Body of pancreas (tissue), 4 donors: ENCODE measurements at places on chromosomes 2 and 18.

DNA sequence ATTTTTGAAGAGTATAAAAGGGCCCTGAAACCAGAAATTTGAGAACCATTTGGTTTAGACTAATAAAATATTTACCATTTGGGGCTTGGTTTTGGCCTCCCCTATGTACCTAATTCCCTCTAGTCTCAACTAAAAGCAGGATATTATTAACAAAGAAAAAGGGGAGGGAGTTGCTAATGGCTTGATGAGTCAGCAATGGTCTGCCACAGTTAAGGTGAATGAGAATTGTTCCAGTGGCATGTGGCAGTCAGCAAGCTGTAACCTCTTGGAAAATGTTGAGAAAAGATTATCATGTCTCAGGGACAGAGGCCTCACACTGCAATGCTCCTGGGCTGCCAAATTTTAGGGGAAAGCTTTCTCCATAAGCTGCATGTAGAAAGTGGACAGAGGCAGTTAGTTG is 20.1 kb upstream of the SLC39A10 start:
- H3K27me3 ChIP-seq = no peaks in the 10 kb centered on the region
- H3K27ac ChIP-seq = no peak overlapping the region

DNA sequence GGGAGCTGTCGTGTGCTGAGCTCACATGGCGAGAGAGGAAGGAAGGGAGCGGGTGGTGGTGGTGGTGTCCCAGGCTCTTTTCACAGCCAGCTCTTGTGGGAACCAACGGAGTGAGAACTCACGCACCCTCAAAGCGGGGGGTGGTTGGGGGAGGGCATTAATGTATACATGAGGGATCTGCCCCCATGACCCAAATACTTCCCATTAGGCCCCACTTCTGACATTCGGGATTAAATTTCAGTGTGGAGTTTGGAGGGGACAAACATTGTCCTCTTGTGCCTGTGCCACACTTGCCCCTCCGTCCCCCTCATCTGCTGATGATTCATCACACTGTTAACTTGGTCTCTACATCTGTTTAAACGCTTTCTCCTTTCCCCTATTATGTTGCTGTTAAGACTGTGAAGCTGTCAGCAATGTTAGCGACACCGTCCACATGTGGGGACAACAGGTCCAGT is 22.5 kb downstream of the INPP4A start:
- H3K27ac ChIP-seq = no peak overlapping the region
- peaks cover 23% of the 10 kb centered on the region for H3K4me1 ChIP-seq
- H3K27me3 ChIP-seq = no peaks in the 10 kb centered on the region
- DNase-seq = no peak

- peak; percentile 8 for DNase-seq
- no peaks in the 10 kb centered on the region for H3K4me1 ChIP-seq
- H3K27me3 ChIP-seq = no peaks in the 10 kb centered on the region
- no peak overlapping the region for H3K4me3 ChIP-seq
- H3K27ac ChIP-seq = peak overlapping the region; percentile 68
- no peaks in the 10 kb centered on the region for H3K36me3 ChIP-seq
Observed at GRCh38 chr2:120766470-120767351, 31.0 kb downstream of the GLI2 start.

- no peak overlapping the region for H3K4me3 ChIP-seq
- no peaks in the 10 kb centered on the region for H3K4me1 ChIP-seq
- H3K27me3 ChIP-seq = no peaks in the 10 kb centered on the region
- no peaks in the 10 kb centered on the region for H3K36me3 ChIP-seq
Observed at GRCh38 chr18:58618822-58619595, 9.9 kb downstream of the ALPK2 start.

- H3K36me3 ChIP-seq = no peaks in the 10 kb centered on the region
- no peaks in the 10 kb centered on the region for H3K4me1 ChIP-seq
- H3K4me3 ChIP-seq = no peak overlapping the region
- no peak overlapping the region for H3K27ac ChIP-seq
- no peaks in the 10 kb centered on the region for H3K27me3 ChIP-seq
Observed at GRCh38 chr2:224151161-224151560, 112.1 kb upstream of the SERPINE2 start.

DNA sequence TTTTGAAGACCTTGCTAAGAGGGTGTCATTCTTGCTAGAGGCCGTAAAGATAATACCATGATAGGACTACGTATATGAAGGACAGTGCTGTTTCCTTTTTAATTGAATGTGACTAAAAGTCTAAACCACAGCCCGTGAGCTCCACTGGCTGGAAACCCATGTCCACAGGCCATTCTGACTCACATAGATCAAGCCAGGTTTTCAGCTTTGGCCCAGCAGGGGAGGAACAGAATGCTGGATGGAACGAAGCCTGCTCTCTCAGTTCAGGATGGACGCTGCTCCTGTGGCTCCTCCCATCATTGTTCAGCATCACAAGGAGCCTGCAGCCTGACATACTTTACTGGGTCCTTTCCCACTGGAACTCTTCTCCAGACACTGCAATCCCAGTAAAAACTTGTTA is 47.6 kb downstream of the ALPK2 start:
- peaks cover 5% of the 10 kb centered on the region for H3K4me1 ChIP-seq
- no peaks in the 10 kb centered on the region for H3K27me3 ChIP-seq
- no peak overlapping the region for H3K27ac ChIP-seq
- no peak for DNase-seq

GRCh38 chr2:49827366-49827765 is 673.1 kb upstream of the FSHR start:
- no peak for DNase-seq
- no peak overlapping the region for H3K27ac ChIP-seq

- no peak for DNase-seq
- H3K4me3 ChIP-seq = no peak overlapping the region
- no peaks in the 10 kb centered on the region for H3K4me1 ChIP-seq
- H3K27me3 ChIP-seq = no peaks in the 10 kb centered on the region
- H3K27ac ChIP-seq = no peak overlapping the region
- no peaks in the 10 kb centered on the region for H3K36me3 ChIP-seq
Observed at GRCh38 chr2:133053541-133053940, 383.5 kb upstream of the LYPD1 start.

- peak; percentile 47 for DNase-seq
- no peaks in the 10 kb centered on the region for H3K36me3 ChIP-seq
- peaks cover 23% of the 10 kb centered on the region for H3K4me1 ChIP-seq
- peak overlapping the region; percentile 14 for H3K4me3 ChIP-seq
- no peaks in the 10 kb centered on the region for H3K27me3 ChIP-seq
Observed at GRCh38 chr2:42810971-42811811, 18.8 kb upstream of the HAAO start.

- DNase-seq = no peak
- no peaks in the 10 kb centered on the region for H3K27me3 ChIP-seq
- no peak overlapping the region for H3K4me3 ChIP-seq
- no peak overlapping the region for H3K27ac ChIP-seq
- no peaks in the 10 kb centered on the region for H3K4me1 ChIP-seq
Observed at GRCh38 chr2:58796239-58796910, 555.2 kb upstream of the FANCL start.

- H3K4me1 ChIP-seq = no peaks in the 10 kb centered on the region
- H3K4me3 ChIP-seq = no peak overlapping the region
Observed at GRCh38 chr18:62537042-62537894, 14.4 kb downstream of the ZCCHC2 start.

- H3K36me3 ChIP-seq = no peaks in the 10 kb centered on the region
- peak; percentile 19 for DNase-seq
- no peaks in the 10 kb centered on the region for H3K4me1 ChIP-seq
Observed at GRCh38 chr2:240626531-240627300, 1.4 kb downstream of the GPR35 start.

DNA sequence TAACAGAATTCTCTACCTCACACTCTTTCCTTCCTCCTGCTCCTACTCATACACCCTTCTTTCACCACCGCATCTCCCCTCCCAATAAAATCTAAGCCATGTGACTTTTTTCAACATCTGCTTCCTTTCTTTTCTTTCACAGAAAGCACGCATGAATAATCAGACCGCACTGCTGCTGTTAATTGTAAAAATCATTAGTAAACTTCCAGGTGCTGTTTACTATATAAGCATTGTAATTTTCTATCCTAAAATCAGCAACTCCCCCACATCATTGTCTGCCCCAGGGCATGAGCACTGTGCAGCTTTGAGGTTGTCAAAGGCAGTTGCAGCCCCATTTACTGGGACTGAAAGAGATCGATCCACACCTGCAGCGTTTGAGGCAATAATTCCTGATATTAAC is 782.6 kb upstream of the ID2 start:
- H3K27me3 ChIP-seq = no peaks in the 10 kb centered on the region
- DNase-seq = no peak
- no peak overlapping the region for H3K4me3 ChIP-seq
- H3K4me1 ChIP-seq = peaks cover 15% of the 10 kb centered on the region
